Stimulated activated CD8-positive, alpha-beta memory T cell treated with anti-CD3 and anti-CD28 coated beads, Interleukin-12 subunit alpha, Interleukin-12 subunit beta, amount 100 ng/mL, for 4 hours (primary cell): ENCODE measurements at places on chromosomes 13 and 19.
A peak's percentile ranks its signal among the peaks of the same experiment; 100 is the strongest.

- no peak for DNase-seq
Observed at GRCh38 chr19:40220674-40221073, 2.5 kb upstream of the TTC9B start.

DNA sequence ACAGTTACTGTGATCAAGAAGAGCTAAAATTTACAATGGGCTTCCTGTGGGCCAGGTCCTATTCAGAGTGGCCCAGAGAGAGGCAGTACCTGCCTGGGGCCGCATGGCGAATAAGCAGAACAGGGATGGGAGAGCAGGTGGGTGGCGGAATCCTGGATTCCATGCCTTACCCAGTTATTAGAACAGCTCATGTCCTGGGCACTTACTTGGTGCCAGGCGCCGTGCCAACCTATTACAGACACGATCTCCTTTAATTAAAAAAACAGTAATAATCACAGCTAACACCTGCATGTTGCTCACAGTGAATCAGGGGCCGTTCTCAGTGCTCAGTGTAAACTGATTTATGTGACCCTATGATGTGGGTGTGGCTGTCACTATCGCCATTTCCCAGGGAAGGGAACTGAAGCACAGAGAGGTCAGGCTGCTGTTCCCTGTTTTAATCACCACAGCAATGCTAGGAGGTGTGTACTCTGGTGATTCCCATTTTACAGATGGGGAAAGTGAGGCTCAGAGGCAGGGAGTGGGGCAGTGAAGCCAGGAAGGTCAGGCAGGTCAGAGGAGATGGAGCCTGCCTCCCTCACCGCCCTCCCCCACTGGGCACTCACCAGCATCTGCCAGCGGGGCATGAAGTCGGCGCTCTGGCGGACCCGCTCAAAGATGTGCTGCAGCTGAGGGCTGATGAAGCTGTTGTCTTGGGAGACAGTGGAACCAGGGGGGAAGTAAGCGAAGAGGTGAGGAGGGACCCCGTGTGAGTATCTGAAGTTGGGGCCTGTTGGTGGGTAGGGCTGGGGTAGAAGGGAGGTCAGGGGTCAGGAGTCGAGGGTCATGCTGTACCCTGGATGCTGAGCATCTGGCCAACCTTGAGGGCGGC lies 12.0 kb downstream of the COQ8B start:
- DNase-seq = no peak

GRCh38 chr13:22964245-22964966 lies 216.4 kb upstream of the SGCG start:
- no peak for DNase-seq

DNA sequence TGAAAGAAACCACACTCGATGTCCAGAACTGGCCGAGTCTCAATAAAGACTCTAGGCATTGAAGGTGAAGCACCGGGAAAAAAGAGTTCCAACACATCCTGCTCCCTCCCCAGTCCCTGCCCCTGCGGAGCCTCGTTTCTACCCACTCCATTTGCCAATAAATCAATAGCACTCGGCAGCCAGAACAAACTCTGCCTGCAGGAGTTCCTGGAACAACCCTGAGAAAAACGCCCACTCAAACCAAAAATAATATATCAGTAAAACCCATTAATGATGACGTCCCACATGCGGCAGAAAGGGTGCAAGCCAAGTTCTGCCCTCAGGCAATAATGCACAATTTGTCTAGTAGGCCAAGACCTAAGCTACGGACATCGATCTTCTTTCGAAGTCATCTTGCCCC lies 41.0 kb downstream of the PDCD5 start:
- DNase-seq = no peak

DNA sequence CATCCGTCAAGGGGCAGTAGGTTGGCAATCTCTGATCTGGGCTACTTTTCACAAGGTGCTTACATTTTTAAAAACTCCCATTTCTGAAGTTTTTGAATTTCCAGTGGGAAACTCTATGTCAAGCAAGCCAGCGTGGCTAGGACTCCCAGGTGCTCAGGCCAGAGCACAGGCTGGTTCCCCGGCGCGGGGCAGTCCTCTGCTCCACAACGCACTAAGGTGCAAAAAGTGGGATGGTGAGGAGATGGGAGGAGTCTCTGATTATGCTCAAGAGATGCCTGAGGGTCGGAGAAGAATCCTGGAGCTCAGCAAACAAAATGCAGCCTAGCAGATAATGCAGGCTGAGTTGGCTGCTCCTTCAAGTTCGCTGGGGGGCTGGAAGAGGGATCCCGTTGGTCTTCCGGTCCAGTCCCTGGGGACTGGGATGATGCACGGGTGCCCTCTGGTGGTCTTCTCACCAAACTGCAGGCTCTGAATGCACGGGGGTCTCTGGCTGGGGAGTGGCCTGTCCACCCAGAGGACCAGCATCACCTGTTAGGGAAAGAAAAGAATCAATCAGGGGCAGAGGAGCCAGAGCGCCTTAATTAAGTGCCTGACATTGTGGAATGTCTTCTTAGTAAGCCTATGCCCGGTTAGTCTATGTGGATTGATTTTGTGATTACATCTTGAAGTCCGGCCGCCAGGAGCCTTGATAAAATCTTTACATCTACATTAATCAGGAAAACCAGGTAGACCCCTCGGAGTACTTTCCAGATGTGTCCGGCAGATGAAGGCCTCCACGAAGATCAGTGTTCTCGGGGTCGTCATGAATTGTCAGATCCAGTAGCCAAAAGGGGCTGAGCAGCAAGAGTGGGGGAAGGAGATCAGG lies 244.4 kb upstream of the MAB21L1 start:
- no peak for DNase-seq

GRCh38 chr19:14550201-14550754 lies 20.9 kb downstream of the TECR start:
- DNase-seq = no peak

GRCh38 chr19:1237754-1238368 lies at the start of gene CBARP:
CBARP (minus strand) TSS chr19:1238005; CDS start chr19:1236100, 1,905 bp downstream.
- DNase-seq = no peak

GRCh38 chr19:33823341-33823740 lies 26.7 kb downstream of the KCTD15 start:
- no peak for DNase-seq

DNA sequence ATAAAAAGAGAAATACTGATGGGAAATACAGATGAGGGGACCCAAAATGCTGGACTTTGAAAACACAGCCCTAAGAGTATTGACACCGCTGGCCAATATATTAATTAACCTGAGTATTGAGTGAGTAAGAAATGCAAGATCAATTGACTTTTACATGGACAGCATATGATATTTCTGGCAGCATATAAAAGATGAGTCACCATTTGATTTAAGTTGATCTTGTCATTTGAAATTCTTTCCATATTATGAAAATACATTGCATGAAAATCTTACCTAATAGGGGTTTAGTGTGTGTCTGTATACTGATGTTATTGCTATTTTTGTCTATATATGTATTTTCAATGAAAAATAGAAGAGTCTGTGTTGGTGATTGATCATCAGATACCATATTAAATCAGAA lies 619.6 kb downstream of the KCTD12 start:
- DNase-seq = no peak

- no peak for DNase-seq
Observed at GRCh38 chr19:28148554-28148953, 1064.4 kb downstream of the UQCRFS1 start.

DNA sequence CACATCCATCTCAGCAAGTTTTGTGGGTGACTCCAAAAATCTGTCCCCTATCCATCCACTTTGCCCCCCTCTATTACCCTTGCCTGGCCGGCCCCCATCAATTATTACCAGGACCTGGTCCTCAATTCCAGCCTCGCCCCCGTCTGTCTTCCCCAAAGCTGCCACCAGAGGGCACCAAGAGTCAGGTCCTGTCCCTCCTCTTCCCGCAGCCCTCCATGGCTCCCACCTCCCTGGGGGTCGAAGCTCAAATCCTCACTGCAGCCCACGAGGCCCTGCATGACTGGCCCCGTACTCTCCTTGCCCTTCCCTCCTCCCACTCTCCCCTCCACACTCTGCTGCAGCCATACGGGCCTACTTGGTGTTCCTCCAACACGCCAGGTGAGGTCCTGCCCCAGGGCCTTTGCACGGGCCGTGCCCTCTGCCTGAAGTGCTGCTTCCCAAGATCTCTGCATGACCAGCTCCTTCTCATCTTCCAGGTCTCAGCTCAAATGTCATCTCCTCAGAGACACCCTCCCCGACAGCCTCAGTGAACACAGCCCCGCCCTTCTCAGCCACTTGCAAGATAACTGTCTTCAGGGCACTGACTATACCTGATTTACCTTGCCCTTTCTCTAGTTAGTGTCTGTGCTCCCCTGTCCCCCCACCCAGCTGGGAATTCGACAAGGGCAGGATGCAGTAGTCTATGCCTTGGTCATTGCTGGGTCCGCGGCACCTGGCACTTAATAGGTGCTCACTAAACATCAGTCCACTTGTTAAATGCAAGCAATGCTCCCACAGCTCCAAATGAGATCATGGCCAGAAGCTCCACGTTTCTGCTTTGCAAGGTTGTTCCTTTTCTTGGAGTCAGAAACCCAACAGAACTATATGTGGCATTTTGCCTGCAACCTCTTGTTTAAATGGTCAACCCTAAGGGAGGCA lies 16.8 kb upstream of the SEMA6B start:
- peak; percentile 34 for DNase-seq

- DNase-seq = no peak
Observed at GRCh38 chr13:77599351-77599750, 63.8 kb downstream of the SCEL start.

- DNase-seq = no peak
Observed at GRCh38 chr19:50030225-50030624, 4.4 kb downstream of the ZNF473 start.

DNA sequence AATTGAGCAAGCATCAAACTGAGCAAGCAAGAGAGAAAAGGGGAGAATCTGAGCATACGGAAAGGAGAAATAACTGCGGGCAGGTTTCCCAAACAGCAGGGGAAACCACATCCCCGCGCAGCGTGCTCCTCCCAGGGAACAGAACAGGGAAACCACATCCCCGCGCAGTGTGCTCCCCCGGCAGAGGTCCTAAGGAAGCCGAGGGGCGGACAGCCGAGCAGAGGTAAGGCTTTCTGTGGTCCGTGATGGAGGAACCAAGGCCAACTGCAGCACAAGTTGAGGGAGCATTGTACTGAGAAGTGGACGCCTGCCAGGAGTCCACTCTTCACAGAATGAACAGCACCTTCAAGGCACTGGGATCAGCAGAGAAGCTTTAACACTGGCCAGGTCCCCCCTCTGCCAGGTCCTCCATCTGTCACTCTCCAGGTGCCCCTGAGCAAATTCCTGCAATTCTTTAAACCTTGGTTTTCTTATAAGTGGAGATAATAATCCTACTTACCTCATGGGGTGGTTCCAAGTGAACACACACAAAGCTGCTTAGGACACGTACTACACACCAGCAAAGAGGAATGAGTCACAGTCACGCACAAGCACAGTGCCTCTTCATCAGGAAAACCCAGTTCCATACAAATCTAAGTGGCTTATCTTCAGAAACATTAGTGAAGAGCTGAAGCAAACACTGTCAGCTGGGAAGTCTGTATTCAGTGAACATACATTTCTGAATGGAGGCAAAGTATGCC lies 23.0 kb upstream of the LAMP1 start:
- DNase-seq = no peak

DNA sequence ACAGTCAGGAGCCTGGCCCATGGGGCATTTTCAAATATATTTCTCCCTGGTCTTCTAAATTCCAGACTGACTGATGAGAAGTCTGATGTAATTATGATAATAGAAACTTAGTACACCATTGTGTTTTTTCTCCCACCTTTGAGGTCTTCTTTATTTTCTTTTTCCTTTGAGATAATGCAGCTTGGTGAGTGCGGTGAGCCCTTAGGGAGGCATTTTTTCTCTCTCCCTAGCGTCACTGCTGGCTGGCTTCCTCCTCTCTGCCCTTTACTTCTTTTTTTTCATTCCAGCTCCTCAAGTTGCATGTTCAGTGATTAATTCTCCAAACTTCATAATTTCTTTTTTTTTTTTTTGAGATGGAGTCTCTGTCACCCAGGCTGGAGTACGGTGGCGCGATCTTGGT lies 12.8 kb upstream of the CDC42EP5 start:
- DNase-seq = no peak

- DNase-seq = no peak
Observed at GRCh38 chr13:23212671-23213070, 31.9 kb downstream of the SGCG start.

- DNase-seq = no peak
Observed at GRCh38 chr19:29247872-29248271, 34.9 kb upstream of the UQCRFS1 start.

DNA sequence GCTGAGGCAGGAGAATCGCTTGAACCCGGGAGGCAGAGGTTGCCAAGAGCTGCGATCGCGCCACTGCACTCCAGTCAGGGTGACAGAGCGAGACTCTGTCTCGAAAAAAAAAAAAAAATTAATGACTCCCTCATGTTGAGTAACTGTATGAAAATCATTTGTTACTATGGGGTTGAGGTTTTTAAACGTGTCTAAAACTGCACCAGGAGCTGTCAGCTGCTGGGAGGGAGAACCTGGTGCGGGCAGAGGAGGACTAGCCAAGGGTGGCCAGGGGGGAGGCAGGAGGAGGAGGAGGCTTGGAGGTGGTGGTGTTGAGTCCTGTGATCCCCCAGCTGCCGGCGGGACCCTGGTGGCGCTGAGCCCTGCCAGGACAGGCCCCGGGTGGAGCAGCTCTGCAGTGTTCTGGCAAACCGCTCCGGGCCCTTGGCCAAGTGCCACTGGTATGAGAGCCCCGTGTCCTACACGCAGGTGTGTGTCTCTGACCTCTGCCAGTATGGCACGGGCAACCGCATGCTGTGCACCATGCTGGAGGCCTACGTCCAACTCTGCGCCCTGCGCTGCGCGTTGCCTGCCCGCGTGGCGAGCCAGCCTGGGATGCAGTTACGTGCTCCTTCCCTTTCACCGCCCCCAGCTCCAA lies 17.1 kb upstream of the FXYD3 start:
- DNase-seq = no peak

DNA sequence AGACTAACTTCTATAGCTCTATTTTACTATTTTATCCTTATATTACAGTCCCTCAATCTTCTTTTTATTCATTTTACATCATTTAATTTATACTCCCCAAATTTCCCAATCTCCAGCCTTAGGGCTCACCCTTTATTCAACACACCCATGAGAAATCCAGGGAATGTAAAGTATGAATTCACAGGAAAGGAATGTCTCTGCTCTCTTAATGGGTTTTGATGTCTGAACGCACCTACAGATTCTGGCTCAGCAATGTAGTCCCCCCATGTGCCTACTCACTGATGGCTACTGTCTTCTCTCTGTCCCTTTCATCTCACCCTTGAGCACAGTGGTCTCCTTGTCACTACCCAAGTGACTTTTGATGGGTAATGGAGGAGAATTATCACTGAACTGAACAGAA lies 32.8 kb downstream of the TNFSF13B start:
- no peak for DNase-seq

GRCh38 chr19:56341948-56342347 lies 27.3 kb upstream of the ZSCAN5A start:
- no peak for DNase-seq

GRCh38 chr19:50651174-50651573 lies 1.9 kb downstream of the C19orf81 start:
- DNase-seq = no peak

DNA sequence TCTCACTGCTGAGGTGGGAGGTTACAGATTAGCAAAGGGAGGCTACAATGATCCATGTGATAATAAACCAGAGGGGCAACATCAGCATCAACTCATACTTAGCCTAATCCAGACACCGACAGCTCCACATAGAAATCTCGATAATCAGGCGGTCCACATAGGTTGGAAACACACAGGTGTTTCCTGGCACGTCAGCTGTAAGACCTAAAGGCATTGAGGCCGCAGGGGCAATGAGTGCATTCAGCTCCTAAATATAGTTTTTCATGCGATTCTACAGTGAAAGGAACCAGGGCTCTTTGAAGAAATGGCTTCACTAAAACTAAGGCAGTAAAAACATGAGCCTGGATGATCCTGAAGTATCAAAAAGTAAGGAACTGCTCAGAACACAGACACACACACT lies 19.3 kb downstream of the PLPP2 start:
- DNase-seq = no peak

- no peak for DNase-seq
Observed at GRCh38 chr19:30023330-30023729, 81.3 kb downstream of the URI1 start.
